ENCODE measurements at places on chromosomes 2 and 18.

- no peak for DNase-seq
Measured at GRCh38 chr2:233280114-233280693, 27.4 kb upstream of the SAG start.

DNA sequence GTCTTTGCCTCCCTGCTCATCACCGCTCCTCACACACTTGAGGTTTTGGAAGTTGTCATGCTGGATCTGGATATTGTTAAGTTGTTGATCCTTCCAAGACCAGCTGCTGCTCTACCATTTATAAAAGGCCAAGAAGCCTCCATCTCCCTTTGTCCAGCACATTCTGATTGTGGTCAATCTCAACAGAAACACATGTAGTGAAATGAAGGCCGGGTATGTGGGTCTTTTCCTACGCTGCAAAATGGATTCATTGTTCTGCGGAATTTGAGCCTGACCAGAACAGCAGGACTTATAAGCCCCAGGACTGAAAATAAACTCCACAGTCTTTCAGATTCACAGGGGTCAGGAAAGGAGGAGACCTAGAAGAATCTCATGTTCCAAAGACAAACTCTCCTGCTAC is 238.4 kb downstream of the CMPK2 start:
- DNase-seq, result no peak

GRCh38 chr2:64482765-64483504 is 29.0 kb downstream of the LGALSL start:
- no peak for DNase-seq

- no peak for DNase-seq
Measured at GRCh38 chr18:36735130-36735529, 93.7 kb downstream of the TPGS2 start.

GRCh38 chr2:83103613-83104012 is 1355.5 kb downstream of the SUCLG1 start:
- DNase-seq, result no peak

- DNase-seq, result no peak
Measured at GRCh38 chr2:99140860-99141109, 722 bp upstream of the C2orf15 start.

GRCh38 chr18:26421931-26422330 is 126.4 kb downstream of the KCTD1 start:
- no peak for DNase-seq

DNA sequence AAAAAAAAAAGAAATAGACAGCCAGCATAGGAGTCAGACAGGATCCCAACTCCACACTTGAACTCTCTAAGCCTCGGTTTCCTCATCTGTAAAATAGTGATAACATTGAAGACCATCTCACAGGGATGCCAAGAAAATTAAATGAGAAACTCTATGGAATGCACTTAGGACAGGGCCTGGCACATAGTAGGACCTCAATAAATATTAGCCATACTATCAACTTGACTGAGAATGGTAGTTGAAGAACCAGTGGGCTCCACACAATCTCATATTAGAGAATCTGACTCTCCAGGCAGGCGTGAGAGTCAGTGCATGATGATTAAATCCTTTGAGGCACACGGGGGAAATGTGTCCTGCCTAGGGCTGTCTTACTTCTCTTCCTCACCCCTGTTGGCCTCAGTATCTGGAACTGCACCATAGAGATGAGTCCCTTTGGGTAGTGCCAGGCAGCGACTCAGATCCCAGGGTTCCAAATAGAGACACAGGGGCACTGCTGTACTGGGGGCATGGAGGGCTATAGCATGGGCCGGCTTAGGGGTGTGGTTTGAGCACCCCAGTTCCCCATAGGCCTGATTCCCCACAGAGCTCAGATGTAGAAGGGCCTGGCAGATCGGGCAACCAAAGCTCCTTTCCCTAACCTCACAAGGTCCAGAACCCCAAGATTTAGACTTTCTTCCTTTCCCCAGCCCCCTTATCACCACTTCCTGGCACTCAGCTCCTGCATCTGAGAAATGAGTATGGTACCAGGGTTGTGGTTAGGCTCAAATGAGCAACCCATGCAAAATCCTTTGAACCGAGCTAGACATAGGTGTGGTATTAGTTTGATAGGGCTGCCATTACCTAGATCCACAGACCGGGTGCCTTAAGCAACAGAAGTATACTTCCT is 51.3 kb upstream of the CAB39 start:
- no peak for DNase-seq

- DNase-seq, result no peak
Measured at GRCh38 chr2:204110338-204110741, 173.8 kb downstream of the ICOS start.

DNA sequence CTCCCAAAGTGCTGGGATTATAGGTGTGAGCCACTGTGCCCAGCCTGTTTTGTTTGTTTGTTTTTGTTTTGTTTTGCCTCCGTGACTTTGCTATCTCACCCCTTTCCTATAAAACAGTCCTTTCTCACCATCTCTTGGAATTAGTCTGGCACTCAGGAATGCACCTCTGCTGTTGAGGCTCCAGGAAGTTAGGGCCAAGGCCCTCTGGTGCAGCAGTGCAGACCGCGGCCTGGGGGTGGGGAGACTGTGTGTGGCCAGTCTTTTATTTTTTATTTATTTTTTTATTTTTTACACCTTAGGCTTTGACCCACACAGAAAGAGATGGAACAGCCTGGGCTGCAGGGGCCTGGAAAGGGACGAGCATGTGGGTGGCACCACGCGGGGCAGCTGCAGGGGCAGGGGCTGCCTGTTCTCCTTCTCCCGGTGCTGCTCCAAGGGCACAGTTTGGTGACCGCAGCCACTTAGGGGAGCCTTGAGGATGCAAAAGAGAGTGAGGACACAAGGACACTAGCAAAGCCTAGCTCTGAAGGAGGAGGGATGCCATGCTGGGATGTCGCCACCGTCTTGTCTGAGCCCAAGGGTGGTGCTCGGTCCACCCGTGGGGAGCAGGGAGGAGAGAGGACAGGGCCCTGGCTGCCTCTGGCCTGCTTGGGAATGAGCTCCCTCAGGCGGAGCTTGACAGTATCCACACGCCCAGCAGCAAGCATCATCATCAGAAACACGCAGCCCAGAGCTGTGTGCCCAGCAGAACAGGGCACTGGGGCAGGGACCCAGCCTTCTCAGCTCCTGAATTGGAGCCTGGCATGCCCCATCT is 19.4 kb upstream of the ALPI start:
- DNase-seq, result no peak

GRCh38 chr18:2683055-2683454 is 27.5 kb downstream of the SMCHD1 start:
- DNase-seq, result no peak

Measured in NCI-H1105 treated with DMSO at 0.1 percent for 48 hours (cell line).